ENCODE measurements at places on chromosomes 4 and X. TPM values are rescaled to one million over a fixed set of nuclear protein-coding genes. Genes with fewer than 3 reads are reported as not detected.

The TBC1D1 gene
- total RNA-seq = 170 TPM

DNA sequence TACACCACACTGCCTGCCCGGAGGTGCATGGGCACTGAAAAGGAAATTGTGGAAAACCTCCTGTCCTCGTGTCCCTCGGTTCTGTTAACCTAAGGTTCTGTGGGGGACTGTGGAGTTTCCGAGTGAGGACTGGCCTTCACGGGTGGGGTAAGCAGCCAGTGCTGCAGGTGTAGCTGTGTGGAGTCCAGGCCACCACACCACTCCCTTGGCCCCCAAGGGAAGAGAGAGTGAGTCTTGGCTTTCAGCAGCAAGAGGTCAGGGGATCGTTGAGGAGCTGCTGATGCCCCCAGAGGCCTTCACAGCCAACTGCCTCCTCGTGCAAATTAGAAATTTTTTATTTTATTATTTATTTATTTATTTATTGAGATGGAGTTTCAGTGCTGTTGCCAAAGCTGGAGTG, 20.4 kb downstream of the BEND4 start:
- no peaks in the 10 kb centered on the region for H3K36me3 ChIP-seq
- H3K27me3 ChIP-seq = no peaks in the 10 kb centered on the region
- no peaks in the 10 kb centered on the region for H3K4me1 ChIP-seq
- no peak overlapping the region for H3K27ac ChIP-seq
- no peak for DNase-seq
- no peak overlapping the region for H3K4me3 ChIP-seq

GRCh38 chrX:8237718-8238117, 66.7 kb upstream of the VCX2 start:
- no peaks in the 10 kb centered on the region for H3K4me1 ChIP-seq
- no peak for DNase-seq
- no peaks in the 10 kb centered on the region for H3K27me3 ChIP-seq
- no peaks in the 10 kb centered on the region for H3K36me3 ChIP-seq
- H3K4me3 ChIP-seq = no peak overlapping the region

The CSN3 gene
- not detected for total RNA-seq

DNA sequence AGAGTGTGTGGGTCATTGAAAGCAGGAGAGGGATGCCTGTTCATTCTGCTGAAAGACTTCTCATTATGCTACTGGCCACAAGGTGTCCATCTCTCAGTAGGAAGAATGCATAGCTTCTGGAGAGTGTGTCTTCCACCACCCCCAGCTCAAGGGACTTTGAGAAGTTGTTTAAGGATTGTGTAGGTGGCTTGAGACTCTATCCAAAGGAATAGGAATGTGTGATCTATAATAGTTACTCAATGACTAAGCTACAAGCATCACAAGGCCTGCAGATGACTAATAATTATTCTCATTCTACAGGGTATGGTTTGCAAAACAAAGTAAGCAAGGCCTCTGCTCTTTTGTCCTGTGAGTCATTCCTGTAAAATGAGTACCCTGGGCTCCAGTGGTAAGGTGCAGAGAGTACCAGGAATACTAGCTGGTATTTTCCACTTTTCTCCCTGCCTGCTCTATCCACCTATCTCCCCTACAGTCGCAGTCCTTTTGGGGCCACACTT, 279.8 kb upstream of the BOD1L1 start:
- no peak overlapping the region for H3K4me3 ChIP-seq
- no peaks in the 10 kb centered on the region for H3K36me3 ChIP-seq
- DNase-seq = no peak

DNA sequence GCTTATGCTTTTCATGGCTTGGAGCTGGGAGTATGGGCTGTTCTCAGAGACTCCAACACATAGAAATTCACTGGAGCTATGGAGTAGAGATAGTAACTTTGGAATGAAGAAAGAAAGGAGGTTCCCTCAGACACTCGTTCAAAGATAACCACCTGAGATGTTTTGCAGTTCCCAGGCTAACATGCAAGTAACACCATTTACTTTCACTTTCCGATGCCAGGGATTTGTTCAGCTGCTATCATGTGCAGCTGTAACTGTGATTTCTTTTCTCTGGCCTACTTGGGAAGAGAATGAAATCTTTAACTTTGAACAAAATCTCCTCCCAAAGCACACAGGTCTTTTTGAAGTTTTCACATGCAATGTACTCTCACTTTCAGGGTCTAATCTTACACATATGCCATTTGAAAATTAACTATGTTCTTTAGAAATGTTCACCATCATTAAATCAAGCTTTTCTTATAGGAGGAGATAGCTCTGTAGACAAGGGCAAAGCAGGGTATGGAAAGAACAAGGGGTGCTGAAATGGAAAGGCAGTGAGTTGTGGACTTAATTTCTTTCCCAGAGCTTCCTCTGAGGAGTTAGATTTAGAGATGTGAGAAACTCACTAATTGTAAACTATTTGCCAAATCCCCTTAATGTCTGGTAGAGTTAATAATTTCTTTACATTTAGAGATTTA, 514.3 kb downstream of the PDHA2 start:
- no peaks in the 10 kb centered on the region for H3K36me3 ChIP-seq
- no peak overlapping the region for H3K4me3 ChIP-seq
- H3K27me3 ChIP-seq = no peaks in the 10 kb centered on the region
- H3K4me1 ChIP-seq = no peaks in the 10 kb centered on the region
- DNase-seq = no peak
- H3K27ac ChIP-seq = no peak overlapping the region

Data from kidney (tissue), 22 donors.